NCI-H1436 (cell line): ENCODE measurements at places on chromosomes 5 and 9.

DNA sequence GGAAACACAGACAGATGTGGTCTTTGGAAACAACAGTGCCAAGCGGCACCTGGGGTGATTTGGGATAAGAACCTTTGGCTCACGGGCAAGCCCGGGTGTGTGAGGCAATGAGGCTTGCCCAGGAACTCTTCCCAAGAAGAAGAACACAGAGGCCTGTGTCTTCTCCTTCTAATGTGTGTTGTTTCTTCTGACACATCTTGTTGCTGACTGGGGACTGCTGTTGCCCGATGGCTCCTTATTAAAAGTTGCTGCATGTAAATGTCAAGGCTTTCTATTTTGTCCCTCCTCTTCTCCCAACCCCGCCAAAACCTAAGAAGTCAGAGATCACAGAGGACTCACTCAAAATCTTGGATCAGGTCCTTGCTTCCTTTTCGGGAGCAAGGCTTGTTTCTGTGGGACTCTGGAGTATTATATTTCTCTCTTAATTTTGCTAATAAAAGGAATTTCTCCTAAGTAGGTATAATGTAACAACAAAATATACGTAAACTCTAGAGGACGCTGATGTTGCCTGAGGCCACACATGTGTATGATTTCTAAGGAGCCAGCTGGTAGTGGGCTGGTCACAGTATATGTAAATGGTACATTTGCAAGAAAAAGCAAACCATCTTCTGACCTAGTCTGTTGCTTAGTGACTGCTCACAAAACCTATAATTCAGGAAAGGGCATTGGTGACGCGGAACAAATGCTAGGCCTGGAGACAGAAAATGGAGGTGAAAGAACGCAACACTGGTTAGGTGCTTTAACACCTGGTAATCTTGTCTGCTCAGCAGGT is 232.5 kb downstream of the GADD45G start:
- no peak for DNase-seq

DNA sequence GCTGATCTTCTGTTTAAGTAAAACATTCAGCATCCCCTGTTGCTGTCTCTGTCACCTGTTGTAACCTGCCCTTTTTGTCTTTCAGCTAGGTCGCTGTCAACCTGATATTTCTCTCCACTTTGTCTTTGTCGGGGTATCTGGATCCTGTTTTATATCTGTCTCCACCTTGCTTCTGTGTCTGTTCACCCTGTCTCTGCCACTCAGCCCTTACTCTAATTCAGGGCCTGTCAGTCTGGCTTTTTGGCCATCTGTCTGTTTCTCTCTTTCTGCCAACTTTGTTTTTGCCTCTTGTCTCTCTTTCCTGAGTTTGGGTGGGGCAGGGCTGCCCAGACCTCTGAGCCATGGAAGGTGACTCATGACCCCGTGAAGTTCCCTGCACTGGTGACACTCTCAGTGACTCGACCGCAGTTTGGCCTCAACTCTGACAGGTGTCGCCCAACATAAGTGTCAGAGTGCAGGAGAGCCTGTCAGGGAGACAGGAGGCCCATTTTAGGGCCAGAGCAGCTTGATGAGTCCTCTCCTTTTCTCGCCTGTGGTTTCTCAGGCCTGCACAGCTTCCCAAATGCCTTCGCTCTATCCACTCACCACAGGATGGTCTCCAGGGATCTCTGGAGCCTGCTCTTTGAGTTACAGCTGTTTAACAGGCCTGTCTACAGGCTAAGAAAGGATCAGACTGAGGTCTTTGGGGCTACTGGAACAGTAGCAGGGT is 868 bp downstream of the ZBTB43 start:
- no peak for DNase-seq

DNA sequence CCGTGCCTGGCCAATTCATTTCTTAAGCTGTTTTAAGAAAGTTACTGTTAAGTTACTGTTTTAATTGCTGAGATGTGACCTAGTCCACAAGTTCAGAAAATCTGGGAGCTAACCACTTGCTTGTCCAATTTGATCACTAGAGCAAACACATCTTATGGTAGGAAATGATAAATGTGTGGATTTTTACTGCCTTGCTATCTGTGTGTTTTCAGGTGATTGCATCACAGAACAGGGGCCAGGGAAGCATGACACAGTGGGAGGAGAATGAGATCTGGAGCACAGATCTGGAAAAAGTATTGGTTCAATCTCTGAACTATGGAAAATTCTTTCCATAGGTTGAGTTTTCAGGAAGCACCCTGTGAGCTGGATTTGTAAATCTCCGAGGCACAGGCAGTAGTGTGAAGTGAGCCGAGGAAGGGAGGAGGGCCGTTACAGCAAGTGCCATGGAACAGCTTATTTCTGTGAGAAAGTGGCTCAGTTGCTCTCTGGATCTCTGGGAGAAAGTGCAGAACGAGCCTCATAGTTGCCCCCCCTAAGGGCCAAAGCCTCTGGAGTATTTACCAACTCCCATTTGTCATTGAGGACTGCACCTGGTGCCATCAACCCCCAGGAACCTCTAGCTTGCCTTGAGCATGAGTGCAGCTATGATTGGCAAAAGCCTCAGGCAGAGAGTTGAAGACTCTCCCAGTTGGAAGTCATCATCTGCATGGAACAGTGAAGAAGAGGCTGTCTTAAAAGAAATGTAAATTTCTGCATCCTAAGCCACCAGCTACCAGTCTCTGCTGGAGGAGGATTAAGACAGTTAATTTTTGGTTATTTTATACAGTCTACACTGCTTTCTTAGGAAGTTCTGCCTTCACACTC is 161.8 kb upstream of the CLINT1 start:
- DNase-seq, result no peak

DNA sequence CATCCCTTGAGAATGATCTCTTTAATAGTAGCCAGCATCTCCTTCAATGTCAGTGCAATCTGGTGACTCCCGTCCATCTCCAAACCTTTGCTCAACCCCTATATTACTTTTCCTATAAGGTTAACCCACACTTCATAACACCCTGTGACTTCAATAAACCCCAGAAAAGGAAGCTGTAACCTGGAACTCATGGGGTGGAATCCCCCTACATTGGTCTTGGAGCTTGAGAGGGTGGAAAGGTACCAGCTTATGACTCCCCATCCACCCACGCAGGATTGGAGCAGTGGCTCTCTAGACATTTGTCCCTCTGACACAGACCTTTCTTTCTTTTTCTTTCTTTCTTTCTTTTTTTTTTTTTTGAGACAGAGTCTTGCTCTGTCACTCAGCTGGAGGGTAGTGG is 54.7 kb upstream of the ZFR start:
- DNase-seq, result no peak

DNA sequence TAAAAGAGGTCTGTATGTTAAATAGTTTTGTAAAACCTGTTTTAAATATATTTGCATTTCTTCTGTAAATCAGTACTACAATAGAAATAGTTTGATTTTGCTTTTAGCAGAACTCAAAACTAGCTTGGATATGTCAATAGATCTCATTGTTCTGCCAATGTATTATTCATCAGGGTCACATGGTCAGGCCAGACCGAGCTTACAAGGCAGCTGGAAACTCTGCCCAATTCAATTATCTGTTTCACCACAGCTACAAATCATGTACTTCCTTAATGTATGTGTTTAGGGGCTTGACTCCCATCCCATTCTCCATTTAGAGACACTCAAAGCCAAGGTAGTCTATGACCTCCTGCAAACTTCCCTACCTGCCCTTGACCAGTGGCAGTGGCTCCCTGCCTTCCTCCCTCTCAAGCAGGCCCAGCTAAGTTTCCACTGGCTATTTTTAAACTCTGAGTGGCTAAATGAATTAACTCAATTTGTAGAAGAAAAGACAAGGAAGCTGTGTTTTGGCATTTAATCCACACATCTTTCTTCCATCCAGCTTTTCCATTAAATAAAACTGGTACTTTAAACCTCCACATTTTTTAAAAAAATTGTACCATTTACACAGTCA is 46.4 kb upstream of the SELENOP start:
- no peak for DNase-seq

- DNase-seq, result no peak
These were observed 130.3 kb downstream of the FOXD1 start for GRCh38 chr5:73318308-73318719.

GRCh38 chr5:57175551-57176309 is 1.9 kb downstream of the GPBP1 start:
- DNase-seq, result no peak

- no peak for DNase-seq
These were observed 289.6 kb upstream of the SGCD start for GRCh38 chr5:156037151-156037909.

DNA sequence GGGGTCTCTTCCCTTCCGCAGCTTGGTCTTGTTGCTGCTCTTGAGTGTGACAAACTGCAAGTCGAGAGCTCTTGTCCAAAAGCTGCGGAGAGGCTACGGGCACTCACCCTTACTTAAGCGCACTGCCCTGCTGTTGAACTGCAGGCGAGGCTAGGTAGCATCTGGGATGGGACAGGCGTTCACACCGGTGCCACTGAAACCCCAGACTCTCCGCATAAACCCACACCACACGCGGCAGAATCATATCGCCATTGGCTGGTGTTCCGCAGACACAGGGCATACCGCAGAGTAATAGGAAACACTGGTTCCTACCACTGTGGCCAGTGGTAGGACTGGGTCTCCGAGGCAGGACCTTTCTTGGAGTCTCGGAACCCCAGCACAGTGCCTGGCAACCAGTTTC is 2.2 kb upstream of the NPR3 start:
- DNase-seq, result no peak

GRCh38 chr5:43036856-43037635 is 3.1 kb downstream of the ANXA2R start:
- DNase-seq, result no peak

DNA sequence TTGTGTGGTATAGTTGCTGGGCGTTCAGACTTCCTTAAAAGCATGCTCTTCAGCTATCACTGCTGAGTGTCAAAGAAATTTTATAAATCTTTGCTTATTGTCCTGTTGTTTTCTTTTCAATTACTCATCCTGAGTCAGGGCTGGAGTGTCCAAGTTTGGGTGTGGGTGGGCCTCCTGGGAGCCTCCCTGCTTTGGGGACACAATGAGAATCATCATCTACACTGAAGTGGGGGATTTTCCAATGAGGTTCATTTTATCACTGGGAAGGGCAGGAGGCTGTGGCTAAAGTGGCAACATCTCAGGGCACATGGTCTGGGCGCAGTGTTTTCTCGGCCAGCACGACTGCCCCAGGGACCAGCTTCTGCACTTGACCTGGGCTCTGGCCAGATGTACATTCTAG is 19.5 kb downstream of the GFPT2 start:
- DNase-seq, result no peak

DNA sequence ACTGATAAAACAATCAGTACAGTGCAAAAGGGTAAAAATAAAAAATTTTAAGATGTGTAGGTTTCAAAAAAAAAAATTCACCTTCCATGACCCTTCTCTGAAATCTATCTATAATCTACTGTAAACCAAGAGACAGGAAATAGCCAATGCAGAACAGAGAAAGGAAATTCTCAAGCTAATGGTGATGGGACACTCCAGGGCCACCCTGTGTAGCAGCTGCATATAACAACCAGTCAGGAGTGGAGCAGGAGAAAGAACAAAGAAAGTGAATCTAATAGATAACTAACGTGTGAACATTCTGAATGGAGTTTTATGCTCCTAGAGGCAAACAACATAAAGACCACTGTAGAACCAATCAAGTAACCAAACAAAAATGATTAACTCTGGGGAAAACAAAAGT is 16.6 kb downstream of the SPTLC1 start:
- no peak for DNase-seq

DNA sequence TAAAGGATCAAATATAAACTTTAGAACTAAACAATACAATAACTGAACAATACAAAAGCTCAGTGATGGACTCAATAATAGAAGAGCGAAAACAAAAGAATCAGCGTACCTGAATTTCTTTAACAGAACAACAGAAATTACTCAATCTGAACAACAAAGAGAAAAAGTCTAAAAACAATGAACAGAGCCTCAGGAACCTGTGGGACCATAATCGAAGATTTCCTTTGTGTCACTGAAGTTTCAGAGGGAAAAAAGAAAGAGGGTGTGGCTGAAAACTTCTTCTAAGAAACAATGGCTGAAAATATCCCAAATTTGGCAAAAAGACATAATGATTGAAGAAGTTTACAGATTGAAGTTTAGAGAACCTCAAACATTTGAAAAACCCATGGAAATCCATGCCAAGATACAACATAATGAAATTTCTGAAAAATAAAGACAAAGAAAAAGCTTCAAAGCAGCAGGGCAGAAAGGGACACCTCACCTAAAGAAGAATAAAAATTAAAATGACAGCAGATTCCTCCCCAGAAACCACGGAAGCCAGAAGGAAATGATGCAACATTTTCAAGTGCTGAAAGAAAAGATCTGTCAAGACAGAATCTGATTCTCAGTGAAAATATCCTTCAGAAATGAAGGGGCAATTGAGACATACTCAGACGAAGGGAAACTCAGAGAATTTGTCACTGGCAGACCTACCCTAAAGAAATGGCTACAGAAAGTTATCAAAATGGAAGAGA is 288.8 kb downstream of the ARL15 start:
- DNase-seq, result no peak

GRCh38 chr9:127144670-127145445 is 22.4 kb upstream of the ANGPTL2 start:
- no peak for DNase-seq

DNA sequence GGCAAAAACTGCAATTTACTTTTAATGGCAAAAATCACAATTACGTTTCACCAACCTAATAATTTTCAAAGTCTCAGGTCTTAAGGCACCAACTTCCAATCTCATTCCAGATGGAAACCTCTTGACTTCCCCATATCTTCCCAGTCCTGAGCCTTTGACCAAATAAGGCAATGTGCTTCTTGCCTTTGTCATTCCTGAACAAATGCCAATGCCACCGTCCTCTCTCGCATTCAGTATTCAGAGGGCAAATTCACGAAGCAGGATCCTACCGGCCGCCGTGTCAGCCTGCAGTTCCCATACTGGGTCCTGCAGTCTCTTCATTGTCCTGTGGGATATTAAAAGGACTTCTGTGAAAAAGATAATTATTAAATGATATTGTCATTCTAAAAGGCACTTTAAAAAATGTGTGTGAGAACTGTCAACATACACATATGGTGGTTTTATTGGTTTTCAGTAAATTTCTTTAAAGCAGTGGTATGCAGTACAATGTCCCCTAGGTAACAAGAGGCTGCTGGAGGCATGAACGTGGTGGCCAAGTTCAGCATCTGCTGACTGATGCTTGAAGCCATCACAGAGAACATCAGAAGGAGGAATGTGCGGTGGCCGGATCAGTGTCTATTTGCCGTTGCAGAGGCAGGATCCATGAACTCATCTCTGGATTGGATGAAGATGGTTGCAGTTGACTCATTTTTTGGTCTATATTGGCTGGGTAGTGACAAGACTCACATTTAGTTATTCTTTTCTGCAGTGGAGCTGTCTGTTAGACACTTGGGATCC is 101.4 kb upstream of the IRX4 start:
- DNase-seq, result no peak

GRCh38 chr5:104189909-104190308 is 627.3 kb upstream of the NUDT12 start:
- no peak for DNase-seq

DNA sequence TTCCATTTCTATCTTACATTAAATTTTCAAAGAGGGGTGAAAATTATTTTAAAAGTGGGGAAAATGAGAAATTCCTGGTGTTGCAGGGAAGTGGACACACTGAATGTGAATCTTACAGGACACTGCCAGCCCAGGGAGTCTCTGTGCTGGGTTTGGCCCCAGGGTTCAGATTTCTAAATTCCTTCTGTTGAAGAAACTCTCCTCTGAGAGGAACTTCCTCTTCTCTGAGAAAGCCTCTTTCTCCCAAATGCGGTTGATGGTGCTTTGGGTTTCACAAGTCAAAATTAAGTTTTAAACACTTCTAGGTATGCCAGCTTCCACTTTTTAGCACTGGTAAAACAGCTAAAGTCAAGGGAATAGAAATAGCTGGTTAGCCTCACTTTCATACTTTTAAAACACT is 317.9 kb upstream of the ITGA1 start:
- no peak for DNase-seq
